ENCODE measurements at places on chromosomes 2 and 18.

- no peak for DNase-seq
Observed at GRCh38 chr2:183078163-183078463, 434 bp upstream of the DUSP19 start.

DNA sequence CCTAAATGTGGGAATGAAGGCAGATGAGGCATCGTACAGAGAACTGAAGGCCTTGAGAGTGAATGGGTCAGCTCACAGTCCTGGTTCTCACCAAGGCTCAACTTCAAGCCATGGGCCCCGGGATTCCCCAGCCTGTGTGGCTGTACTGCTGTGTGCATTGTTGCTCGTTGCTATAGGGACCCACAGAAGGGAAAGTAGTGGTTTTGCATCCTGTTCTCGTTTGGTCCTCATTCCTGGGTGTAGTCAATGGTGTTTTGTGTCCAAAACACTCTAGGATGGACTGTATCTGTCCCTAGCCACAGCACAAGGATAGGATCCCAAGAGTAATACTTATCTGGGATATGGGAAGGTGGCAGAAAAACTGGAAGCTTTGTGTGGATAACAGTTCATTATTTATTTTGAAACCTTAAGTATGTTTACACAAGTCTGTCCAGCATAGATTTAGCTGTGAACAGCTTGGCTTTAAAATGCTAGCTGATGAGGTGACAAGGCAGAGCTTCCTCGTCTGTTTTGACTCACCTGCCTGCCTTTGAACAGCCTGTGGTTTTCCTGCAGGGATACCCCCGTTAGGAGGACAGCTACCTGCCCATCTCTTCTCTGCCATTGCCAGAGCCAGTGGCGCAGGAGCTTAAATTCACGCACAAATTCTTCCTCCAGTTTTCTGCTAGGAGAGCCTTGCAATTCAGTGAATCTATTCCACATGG is 85.0 kb downstream of the WDSUB1 start:
- DNase-seq: no peak

DNA sequence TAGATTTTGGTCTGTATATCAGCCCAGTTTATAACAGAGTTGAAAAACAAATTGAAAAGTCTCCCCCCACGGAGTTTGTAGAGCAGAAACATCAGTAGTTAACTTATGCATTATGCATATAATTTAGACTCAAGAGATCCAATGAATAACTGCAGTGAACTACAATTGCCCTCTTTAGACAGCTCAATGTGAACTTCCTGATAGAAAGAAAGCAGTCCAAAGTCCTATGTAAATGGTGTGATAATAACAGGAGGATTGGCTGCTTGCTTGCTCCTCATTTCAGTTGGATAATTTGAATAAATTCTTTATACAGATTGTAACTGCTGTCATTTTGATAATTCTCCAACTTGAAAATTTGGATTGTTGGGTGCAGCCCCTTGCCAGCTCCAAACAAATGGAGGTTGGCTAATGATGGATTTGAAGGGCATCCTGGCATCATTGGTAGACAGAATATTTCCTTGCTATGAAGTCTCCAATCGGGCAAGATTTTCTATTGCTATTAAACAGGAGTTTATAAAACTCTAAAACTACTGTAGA is 297.1 kb downstream of the ASXL3 start:
- DNase-seq: no peak

DNA sequence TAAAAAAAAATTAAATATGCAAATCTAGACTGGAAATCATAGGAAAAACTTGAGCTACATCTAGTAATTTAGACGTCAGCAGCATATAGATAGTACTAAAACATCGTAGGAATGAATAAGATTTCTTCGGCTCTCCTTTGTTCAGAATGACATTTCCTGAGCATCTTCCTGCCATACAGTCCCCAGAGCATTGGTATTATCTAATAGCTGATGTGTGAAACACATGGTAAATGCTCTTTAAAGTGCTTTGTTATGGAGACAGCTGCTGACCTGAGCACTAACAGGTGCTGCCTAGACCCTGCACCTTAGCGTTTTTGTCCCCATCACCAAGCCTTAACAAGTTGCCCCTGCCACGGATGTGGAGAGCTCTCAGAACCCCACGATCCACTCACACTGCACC is 692.3 kb upstream of the PIK3C3 start:
- DNase-seq: no peak
